HAP-1 (cell line): ENCODE measurements at places on chromosomes 2 and 18.

DNA sequence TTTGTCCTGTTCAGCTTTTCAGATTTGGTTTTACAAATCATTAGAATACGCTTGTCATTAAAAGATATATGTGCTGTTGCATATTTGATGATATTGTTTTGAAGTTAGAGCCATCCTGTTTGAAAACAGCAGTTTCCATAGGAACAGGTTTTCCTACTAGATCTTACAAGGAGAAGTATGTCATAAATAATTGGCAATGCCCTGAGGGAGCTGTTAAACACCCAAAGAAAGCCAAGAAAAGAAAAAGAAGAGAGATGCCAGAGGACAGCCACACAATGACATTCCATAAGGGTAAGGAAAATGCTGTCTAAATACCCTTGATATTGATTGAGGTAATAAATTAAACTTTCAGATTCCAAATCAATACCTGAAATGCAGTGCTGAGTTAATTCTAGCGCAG is 392.2 kb upstream of the CRIM1 start:
- DNase-seq: peak; percentile 59

DNA sequence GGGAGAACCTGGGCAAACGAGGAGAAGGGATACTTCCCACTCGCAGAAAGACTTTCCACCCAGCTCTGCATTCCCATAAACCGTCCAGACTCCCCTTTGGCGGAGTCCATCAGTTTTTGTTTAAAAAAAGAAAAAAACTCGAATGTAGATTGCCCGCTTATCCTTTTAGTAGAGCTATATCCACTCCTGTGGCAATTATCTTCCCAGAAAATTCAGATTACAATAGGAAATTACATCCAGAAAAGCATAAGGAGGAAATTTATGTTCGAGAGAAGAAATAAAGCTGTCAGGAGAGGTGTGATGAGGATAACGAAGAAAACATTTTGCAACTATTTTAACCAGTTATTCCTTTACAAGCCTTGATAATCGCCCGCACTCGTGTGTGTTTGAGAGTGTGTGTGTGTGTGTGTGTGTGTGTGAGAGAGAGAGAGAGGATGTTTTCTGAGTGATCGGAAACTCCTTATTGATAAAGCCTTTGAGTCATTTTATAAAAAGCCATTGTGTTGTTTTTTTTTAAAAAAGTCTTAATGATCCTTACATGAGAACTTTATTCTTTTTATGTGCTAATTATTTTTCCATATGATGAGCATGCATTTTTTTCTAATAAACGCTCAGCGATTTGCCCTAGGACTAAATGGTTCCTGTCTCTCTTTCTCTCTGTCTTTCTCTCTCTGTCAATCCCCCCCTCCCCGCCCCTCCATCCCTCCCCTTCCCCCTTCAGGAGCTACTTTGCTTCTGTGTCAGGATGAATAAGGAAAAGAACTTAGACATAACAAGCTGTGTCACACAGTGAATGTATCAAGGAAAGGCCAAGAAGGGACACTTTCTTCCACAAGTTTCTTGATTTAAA is 1.1 kb upstream of the PPP3R1 start:
- no peak for DNase-seq

DNA sequence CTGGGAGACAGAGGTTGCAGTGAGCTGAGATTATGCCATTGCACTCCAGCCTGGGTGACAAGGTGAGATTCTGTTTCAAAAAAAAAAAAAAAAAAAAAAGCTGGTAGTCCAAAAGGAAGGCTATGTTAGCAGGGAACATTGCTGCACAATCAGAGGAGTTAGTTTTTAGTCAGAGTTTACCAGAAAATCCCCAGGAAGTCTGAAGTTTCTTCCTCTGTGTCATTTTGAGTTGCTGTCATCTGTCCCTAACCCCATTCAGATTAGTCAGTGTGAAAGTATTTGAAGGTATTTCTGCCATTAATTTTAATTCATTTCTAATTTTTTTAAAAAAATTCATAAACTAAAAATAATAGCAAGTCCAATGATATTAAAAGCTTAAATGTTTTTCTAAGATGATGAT is 33.5 kb upstream of the CERS6 start:
- DNase-seq: no peak

GRCh38 chr2:180955101-180955500 is 25.3 kb upstream of the UBE2E3 start:
- no peak for DNase-seq

GRCh38 chr2:217868911-217869334 is 133.9 kb downstream of the TNS1 start:
- DNase-seq: no peak

DNA sequence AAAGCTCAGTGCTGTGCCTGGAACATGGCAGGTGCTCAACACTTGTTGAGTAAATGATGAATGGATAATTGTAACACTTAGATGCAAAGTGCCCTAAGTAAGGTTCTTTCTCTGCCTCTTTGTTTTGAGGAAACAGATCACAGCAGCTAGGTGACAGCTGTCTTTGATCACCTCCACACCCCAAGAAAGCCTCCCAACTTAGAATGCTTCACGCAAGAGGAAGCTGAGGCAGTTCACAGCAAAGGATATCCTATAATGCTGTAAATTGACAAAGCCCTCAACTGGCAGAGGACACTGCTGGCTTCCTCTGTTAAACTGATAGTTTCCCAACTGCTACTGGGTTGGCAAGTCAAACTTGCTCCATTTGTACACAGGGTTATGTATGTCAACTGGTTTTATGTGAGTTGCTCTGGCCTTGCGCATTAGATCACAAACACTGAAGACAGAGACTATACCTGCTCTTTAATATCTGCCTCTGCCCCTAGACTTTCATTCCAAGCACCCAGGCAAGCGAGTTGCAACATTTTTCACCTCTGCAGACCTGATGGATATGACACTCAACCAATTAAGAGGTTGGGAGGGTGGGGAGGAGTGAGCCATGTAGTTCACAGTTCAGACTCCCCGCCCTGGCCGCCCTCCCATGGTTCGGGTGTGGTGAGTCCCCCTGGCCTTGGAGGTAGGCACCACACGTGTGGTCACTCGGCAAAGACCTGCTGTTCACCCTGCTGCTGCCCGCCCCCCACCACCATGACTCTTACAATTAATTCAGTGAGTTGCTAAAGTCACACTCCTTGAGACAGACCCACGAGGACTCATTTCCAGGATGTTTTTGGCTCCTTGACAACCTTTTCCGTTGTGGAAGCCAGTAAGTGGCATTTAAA is 4.8 kb upstream of the MALL start:
- DNase-seq: no peak

- DNase-seq: peak; percentile 42
These were observed 35.9 kb downstream of the CAMKMT start for GRCh38 chr2:44397447-44398175.

DNA sequence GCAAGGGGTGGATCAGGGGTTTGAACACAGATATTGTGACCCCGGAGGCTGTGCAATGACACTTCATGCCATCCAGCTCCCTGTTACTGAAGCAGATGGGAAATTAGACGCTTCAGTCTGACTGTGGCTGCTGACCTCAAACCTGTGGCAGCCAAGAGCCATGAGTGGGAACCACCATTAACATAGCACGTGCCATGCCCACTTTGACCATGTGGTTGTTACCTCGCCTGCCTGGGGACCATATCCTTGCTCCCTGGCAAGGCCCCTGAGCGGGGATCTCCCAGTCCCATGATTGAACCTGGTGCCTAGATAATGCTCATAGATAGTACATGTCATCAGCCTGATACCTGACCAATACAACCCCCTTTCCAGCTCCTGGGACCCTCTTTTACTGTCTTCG is 68.9 kb downstream of the CYP26B1 start:
- no peak for DNase-seq

DNA sequence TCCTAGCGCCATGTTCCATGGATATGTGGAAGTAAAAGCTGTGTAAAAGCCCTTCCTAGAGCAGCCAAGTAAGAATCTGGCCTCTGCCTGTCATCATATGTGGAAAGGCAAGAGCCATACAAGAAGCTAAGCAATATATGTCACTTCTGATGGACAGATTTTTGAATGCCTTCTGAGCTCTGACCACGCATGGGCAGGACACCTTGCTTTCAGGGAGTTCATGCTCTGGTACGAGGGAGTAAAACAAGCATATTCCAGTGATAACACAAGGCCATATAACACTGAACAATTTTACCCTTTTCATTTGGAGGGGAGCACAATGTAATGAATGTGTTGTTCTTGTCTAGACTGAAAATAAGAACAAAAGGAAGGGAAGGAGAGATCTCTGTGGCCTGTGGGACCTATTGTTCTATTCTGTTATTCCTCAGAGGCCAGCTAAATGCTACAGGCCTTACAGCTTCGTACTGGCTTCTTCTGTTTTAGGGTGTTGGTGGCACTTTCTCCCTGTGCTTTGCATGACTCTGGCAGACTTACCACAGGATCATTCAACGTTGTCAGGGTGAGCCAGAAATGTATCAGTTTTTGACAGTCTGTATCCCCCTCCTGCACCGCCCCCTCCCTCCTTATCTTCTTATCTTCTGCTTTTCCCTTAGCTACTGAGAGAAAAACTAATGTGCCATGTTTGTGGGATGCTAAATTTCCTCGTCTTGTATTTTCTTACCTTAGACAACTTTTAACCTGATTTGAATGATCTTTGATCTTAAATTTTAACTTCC is 99.5 kb downstream of the MAP4K4 start:
- no peak for DNase-seq

- DNase-seq: no peak
These were observed 36.2 kb downstream of the TNS1 start for GRCh38 chr2:217966423-217967070.

DNA sequence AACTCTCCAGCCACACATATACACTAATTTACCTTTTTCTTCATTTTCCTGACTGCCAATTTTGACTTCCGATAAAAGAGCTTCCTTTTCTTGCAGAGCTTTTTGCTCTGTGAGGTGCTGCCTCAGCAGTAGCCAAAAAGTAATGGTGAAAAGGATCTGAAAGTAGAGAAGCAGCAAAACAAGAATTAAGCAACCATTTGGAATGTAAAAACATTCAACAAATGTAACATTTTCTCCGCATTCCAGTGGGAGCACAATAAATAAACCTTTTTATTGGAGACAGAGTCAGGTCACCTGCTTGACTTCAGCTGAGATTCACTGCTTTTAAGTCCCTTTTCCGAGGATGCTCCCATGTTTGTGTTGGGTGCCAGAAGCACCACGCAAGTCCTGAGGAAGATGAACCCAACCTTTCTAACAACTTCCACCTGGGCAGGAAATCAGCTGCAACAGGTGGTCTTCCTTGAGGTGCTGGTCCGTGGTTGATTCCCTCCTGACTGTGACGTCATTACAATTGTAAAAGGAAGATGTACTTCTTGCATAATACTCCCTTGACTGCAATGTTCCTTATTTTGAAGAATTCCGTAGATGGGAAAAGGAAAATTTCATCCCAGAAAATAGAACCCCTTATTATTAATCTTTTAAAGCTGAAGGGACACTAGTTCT is 265.5 kb downstream of the NAPG start:
- DNase-seq: no peak

DNA sequence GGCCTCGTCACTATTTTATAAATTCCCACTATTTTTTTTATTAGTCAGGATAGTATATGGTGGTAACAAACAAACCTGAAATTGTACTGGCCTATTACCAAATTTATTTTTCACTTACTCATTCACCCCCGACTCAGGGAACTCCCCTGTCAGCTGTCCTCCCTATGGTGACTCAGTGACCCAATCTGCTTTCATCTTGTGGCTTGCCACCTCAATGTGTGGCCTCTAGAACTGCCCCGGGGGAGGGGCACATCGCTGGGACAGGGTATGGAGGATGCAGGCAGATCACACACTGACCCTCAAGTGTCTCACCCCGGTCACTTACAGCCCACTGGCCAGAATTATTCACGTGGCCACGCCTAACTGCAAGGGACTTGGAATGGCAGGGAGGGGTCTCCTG is 71.6 kb downstream of the ACTR2 start:
- no peak for DNase-seq

DNA sequence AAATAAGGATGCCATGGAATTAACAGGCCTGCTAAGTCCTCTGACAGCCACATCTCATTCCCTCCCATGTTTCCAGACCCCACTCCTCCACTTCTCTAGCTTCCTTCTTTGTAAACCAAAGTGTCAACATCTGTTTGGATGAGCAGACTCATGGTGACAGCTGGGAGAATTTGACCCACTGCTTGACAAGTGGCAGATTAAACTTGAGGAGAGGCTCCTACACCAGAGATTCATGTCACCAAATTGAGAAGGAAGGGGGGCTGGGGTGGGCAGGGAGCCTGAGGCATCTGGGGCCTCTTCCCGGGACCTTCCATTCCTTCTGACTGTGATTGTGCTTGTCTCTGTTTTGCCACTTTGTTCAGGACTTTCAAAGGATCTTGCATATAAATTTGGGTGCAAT is 41.0 kb upstream of the IGFBP5 start:
- DNase-seq: no peak

DNA sequence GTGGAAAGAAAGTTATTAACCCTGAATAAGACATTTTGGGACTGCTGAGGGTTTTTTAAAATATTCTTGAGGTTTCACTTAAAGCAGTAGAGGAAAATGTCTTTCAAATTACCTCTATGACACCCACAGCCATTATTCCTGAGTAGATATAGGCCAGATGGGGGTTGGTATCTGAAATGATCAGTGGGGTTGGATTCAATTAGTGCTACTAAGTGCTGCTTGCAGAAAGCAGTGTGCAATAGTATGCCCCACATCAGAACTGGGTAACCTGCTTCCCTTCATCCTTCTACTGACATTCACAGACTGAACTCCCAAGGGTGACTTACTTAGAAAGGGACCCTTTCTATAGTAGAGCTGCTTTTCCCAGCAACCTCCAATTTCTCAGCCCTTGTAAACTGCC is 7.3 kb upstream of the ETAA1 start:
- DNase-seq: no peak

DNA sequence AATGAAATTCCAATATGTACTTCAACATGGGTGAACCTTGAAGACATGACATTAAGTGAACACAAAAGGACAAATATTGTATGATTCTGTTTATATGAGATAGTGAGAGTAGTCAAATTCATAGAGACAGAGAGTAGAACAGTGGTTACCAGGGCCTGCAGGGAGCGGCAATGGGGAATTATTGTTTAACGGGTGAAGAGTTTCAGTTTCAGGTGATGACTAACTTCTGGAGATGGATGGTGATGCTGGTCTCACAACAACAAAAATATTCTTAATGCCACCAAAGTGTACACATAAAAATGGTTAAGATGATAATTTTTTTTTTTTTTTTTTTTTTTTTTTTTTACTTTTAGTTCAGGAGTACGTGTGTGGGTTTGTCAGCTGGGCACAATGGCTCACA is 109.4 kb upstream of the TMEM200C start:
- DNase-seq: no peak

GRCh38 chr2:49936965-49937364 is 782.6 kb upstream of the FSHR start:
- DNase-seq: no peak

GRCh38 chr2:227871375-227871791 is at the start of gene DAW1:
TSS of gene DAW1 (plus strand) at chr2:227871631. CDS start at chr2:227871690, 59 bp downstream.
- no peak for DNase-seq

DNA sequence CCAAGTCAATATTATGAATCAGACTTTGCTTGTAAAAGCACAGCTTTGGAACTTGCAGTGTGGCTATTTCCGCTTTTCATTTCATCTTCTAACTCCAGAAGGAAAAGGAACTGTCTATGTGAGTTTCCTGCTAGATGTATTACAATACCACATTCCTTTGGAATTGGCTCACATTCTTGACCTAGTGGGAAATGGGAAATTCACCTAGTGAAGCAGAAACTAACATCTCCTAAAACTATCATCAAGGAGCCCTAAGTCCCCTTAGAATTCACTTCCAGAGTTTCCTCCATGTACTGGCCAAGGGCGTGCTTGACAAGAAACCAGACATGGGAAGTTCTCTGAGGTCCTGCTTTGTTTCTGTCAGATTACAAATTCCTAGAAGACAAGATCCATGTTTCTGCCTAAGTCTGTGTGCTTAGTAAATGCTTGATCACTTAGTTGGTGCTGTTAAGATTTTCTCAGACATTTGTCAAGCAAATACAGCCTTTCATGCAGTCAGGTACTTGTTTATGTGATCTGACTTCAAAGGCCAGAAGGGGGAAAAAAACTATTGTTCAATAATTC is 275.7 kb upstream of the FN1 start:
- DNase-seq: no peak
